ENCODE measurements at places on chromosomes 4 and X.

DNA sequence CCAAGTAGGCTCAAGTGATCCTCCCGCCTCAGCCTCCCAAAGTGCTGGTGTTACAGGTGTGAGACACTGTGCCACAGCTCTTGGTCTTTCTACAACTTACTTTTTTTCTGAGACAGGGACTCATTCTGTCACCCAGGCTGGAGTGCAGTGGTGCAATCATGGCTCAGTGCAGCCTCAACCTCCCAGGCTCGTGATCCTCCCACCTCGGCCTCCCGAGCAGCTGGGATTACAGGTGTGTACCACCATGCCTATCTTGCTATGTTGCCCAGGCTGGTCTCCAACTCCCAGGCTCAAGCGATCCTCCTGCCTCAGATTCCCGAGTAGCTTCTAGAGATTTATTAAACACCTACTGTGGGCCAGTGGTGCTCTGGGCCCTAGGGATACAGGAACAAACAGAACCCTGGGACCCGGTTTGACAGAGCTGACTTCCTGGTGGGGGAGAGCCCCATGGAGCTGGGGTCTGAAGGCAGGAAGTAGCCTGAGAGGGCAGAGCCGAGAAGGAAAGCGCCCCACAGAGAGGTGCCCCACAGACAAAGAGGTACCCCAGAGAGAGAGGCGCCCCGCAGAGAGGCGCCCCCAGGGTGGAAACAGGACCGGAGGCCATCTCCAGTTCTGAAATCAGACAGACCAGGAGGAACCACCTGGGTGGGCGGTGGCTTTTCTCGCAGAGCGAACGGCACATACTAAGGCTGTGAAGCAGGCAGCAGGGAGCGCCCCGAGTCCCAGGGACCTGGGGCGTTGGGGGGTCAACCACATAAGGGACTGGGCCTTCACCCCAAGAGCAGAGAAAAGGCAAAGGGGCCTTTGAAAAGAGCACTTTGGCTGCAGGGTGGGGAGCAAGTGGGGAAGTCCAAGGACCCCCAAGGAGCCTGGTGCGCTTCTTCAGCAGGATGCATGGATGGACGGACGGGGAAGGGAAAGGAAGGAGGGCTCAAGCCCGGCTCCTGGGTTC is 5.0 kb downstream of the IRAK1 start:
- DNase-seq, result no peak

DNA sequence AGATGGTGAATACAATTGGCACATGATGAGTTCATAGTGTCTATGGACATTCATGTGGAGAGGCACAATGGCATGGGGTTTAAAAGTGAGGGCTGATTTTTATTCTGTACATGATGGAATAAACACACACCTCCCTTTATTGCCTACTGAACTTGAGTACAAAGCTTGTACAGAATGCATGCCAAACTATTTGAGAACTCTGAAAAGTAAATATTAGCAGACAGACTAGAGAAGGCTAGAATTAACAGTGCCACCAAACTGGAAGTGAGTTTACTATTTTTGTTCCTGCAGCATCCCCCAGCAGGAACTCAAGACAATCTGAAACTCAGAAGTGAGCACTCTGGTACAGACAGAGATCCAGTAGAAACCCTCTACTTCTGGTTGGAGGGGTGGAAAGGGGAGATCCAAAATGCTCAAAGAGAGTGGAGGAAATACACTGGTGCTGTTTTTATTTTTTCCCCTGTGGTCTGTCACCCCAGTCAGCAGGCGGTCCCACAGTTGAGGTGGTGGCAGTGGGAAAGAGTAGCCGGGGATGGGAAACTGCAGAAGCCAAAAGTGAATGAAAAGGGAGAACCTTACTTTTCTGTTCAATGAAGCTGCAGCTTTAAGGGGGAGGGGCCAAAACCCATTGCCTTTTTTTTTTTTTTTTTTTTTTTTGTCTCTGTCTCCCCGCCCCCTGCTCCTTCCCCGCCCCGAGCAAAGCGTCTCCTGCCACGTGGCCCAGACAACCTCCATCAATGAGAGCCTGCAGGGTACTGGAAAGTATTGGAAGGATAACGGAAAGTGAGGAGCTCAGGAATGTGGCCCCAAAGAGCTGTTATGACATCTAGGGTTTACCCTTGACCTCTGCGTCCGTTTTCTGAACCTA is 20.5 kb downstream of the AKAP4 start:
- DNase-seq, result no peak

DNA sequence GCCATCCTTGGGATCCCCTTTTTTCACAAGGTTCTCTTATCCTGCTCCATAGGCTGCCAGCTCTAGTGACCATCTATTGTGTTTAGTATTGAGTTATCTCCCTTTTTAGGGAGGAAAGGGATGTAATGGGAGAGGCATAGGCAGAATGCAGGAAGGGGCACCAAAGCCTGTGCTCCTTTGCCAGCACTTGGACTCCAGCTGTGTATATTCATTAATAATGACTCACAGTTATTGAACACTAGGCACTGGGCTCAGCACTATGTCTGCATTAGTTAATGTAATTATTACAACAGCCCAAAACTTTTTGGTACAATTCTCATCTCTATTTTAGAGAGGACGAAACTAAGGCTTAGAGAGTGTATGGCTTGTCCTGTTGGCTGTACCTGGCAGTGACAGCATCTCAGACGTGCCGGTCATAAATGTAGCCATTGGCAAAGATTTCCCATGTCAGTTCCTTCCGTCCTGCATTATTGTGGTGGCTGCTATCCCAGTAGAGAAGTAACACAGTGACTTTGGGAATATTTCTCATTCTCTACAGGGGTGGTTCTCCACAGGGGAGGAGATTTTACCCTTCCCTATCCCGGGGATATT is 90.3 kb downstream of the AFF1 start:
- no peak for DNase-seq

GRCh38 chr4:184815046-184815877 is 10.5 kb downstream of the ACSL1 start:
- DNase-seq, result peak; percentile 59

DNA sequence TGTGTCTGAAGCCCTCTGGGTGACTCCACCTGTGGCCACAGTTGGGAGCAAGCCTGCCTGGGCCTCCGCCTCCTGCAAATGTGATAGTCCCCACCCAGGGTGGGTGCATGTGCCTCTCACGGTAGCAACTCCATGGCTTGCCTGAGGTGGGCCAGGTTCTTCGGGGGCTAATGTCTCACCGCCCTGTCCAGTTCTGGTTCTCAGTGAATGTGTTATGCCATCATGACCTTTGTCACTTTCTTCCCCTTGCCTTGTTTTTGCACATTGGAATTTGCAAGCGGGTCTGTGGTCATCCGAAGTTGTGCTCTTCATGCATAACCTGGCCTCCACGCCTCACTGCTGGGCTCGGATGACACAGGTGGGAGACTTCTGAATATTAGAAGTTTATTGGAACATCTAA is 39.7 kb downstream of the SHROOM2 start:
- no peak for DNase-seq

GRCh38 chr4:37757761-37758160 is 68.7 kb upstream of the PGM2 start:
- no peak for DNase-seq

Measured in AG10803 (cell line).